WTC11 (cell line): ENCODE measurements at places on chromosomes 3 and 15.

- DNase-seq = no peak
These were observed 1011.7 kb downstream of the SQOR start for GRCh38 chr15:46646490-46646889.

DNA sequence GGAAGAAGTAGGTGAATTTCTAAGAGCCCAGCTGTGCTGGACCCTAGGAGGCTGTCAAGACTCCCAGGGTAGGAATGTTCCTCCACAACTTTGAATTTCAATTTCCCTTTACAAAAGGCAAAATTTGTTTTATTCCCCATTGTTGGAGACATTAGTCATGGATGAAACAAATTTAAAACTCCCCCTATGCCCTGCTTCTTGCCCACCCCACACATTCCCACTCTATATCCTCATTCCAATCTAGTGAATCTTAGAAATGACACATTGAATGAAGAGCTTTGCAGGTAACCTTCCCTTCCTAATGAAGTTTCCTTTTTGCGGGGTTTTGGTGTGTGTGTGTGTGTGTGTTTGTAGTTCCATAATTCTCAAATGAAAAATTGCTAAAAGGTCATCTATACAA is 72.6 kb downstream of the CCNL1 start:
- DNase-seq = no peak

DNA sequence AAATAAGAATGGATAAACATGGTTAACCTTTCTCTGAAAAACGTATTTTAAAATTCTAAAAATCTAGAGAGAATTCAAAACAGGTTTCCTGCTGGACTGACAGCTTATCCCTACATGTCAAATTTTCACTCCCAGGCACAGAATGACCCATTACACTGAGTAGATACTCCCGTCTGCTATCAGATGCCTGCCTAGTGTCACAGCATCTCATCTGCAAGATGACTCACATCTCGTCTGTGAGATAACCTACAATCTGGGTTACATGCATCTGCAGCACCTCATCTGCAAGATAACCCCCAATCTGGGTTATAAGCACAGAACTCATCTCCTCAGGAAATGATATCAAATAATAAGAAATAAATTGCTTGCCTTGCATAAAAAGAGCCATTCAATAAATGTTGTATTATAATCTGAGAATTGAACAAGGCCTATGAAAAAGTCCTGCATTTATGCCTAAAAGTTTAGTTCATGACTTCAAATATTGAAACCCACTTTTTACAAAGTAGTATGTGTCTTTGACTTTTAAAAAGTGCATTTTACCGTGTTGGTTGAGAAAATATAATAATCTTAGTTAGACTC is 188.3 kb upstream of the THBS1 start:
- DNase-seq = no peak

DNA sequence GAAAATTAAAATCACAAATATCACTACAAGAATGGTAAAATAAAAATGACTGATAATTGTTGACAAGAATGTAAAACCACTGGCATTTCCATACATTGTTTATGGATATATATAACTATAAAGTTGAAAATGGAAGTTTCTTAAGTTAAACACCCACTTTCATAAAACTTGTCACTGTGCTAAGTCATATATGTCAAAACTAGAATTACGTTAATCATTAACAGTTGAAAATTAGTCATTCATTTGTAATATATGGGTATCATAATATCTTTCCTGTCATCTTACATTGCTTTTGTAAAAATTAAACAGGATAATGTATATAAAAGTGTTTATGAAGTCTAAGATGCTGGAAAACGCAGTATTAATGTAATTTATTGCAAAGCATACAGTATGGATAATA is 1398.6 kb upstream of the ALCAM start:
- no peak for DNase-seq

DNA sequence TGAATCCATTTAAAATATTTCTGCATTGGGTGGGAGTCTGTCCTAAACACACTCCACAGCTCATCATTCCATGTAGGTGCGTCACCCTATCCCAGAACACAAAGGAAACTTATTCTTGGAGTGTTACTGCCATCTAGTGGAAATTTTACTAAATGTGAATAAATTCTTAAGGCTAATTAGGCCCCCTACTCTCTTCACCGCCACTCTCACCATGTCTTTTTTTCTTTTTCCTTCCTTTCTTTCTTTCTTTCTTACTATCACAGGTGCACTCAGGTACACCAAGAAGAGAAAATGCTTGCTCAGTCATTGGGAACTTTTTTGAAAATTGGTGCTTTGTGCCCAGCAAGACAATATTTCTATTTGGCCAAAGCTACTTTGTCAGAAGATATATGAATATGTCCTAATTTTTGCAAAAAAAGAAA is 26.4 kb upstream of the ATP8B4 start:
- no peak for DNase-seq

- DNase-seq = no peak
These were observed 36.0 kb upstream of the CCNL1 start for GRCh38 chr3:157195965-157196364.

- no peak for DNase-seq
These were observed 54.2 kb upstream of the SPATA12 start for GRCh38 chr3:57006179-57006657.
